Daoy (cell line): ENCODE measurements at places on chromosomes 4 and X. TPM values are rescaled to one million over a fixed set of nuclear protein-coding genes. Genes with fewer than 3 reads are reported as not detected.

DNA sequence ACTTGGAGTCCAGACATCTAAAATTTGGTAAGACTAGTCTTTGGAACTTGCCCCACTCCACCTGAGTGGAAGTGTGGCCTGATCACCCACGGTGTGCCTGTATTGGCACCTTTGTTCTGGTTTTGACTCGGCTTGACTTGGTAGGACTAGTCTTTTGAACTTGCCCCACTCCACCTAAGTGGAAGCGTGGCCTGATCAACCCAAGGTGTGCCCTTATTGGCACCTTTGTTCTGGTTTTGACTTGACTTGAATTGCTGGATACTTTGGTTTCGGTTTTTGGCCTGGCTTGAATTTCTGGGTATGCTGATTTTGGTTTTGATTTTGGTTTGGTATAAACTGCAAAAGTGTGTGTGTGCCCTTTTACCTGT lies 44.7 kb upstream of the UGT2B7 start:
- DNase-seq: no peak

DNA sequence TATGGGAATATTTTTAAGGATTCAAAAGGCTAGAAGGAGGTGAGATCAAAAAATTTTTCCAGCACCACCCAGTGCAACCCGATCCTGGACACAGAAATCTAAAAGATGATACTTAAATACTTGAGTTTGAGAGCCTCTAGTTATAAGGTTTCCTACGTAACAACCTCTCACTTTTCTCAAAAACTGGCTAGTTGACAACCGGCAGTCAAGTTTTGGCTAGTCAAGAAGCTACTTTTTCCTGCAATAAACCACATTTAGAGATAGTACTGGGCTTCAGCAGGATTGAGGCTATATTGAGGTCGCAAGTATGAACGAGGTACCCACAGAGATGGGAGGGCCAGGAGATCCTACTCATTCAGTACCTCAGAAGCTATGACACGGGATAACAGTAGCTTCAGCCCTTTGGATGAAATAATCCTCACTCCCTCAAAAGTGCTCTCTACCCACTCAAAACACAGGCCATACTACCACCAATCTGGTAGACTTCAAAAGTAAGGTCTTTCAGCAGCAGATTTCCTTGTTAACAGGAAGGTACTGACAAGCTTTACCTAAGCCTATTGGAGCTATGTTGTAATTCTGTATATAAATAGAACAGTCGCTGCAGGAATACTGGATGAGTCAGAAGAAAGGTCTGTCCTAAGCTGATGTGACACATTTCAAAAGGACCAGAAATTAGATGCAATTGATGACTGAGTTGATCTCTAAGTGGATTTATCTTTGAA lies 1.5 kb upstream of the TSPAN5 start:
- DNase-seq: no peak

DNA sequence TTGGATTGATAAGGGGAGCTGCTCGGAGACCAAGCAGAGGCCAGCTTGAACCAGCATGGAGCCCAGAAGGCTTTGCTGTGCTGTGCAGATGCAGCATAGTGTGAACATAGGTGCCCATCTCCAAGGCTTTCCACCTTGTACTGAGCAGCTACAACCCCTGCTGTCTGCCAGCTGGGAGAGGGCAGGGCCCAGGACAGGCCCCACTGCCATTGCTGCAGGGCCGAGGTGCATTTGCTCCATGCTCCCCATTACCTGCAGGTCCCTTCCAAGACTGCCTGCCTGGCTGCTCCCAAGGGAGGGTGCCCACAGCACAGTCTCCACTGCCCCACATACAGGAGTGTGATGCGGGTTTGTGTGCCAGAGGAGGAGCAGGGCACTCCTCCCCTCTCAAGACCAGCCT lies 1016.0 kb upstream of the INTU start:
- no peak for DNase-seq

GRCh38 chr4:156773648-156774357 lies 197.8 kb downstream of the PDGFC start:
- no peak for DNase-seq

DNA sequence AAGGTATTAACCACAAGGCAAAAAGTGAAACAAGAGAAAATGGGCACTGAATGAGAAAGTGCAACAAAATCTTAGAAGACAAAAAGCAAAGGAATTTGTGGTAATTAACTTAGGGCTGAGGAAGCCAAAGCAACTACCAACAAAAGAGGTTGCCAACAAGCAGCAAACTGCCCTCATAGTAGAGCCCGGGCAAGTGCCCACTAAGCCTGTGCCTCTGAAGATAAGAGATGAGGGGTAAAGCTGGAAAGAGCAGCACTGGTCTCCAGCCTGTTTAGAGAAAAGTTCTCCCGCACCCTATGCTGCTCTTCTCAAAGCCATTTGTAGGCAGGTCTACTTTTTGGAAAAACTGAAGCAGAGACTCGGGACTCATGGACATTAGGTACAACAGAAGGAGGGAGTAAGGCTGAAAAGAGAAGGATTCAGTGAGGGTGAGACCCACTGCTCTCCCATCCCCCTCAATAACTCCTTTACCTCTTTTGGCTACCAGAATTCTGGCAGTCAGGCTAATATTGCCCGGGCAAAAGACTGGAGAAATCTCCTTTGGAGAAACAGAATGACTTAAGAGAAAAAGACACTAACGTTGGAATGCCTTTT lies 29.6 kb upstream of the KCNE5 start:
- DNase-seq: no peak

GRCh38 chrX:134685668-134686067 lies 27.4 kb upstream of the PLAC1 start:
- no peak for DNase-seq

DNA sequence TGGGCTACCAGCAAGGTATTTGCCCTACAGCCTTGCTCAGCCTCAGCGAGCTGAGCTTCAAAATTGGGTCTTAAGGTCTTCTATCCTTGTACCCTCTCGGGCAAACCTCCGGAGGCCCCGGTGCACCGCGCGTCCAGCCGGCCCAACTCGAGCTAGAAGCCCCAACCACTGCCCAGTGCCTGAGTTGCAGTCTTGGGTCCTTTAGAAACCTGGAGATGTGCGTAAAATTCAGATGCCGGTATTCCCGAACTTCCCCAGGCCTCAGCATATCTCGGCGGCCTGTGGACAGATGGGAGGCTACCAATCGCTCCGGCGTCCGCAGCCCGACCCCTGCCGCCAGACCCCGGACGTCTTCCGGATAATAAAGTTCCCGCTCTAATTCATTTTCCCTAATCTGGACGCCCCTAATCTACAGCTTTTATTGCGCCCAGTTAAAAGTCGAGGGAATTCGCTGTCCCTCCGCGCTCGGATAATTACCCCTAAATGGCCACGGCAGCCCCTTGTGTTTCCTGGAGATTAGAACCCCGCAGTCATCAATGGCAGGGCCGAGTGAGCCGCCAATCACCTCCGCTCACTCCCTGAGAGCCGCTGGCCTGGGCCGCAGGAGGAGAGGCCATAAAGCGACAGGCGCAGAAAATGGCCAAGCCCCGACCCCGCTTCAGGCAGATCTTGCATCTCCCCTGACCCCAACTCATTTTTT lies 1.5 kb upstream of the MSX1 start:
- no peak for DNase-seq

DNA sequence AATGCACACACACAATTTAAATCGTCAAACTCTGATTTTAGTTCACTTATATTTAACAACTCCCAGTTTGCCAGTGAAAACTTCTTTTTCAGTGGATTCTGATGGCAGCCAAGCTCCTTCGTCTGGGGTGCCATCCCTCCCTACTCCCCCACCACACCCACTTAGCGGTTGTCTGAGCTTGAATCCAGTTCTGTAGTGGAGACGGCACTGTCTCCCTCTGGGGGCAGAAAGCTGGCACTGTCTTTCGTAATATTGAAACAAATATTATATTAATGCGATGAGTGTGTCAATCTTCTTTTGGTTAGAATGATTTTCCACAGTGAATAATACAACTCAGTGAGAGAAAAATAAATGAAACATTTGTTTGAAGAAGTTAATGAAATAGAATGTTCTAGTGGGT lies 5.4 kb downstream of the MEPE start:
- DNase-seq: no peak

DNA sequence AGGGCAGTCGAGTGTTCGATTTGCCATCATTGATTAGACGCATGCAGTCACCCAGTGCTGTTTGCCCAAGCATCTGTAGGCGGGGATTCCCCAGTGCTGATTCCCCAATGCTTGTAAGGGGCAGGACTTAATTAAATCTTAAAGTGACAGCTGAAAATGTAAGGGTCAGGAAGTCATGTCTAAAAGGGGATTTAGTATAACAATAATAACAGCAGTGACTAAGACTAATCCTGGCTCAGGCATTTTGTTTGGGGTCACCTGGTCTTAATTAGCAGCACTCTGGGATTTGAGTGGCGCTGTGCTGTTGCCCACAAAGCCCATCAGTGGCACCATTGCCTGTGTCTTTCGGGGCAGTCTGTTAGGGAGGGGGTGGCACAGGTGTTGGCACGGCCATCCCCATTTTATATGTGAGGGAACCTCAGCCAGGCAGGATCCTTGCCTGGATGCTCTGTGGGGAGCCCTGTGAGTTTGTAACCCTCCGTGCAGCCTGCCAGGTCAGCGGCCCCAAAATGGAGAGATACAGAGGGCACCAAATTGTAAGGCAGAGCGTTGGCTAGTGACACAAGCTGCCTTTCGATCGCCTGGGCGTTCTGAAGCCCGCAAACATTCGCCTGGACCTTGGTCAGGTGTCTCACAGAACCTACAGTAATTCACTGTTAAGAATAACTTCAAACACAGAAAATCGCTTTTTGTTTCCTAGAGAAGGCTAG lies 146.7 kb downstream of the TBL1X start:
- no peak for DNase-seq

- no peak for DNase-seq
Observed at GRCh38 chr4:151215295-151215694, 61.7 kb upstream of the PRSS48 start.

RIPPLY1 gene
- total RNA-seq: not detected in 2 replicates

MAGIX gene
- 0.12 and 2.5 TPM in 2 replicates for total RNA-seq
